ENCODE measurements at places on chromosomes 5 and 9.

DNA sequence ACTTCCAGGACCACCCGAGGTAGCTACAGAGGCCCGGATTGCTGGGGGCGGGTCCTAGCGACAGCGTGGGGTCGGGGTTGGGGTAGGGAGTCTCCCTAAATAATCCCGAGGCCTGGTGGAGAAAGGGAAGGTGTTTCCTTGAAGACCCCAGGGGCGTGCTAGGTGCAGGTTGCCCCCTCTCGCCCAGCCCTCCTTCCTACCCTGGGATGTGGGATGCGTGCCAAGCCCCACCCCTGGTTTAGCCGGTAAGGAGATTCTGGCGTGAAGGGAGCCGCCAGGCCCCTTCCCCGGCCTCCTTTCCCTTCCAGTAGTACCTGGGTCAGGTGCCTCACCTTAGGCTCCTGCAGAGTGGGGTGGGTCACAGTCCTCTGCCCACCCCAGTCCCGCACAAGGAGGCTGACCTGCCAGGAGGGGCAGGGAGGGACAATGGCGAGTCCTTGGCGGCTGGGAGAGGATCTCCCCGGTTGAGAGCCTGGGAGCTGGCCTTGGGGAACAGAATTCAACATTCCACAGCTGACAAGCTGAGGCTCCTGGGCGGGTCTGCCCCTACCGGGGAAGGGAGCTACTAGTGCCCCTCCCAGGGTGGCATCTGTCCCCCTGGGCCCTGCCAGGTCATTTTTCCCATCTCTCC lies 674 bp downstream of the TSPAN17 start:
- DNase-seq = no peak

DNA sequence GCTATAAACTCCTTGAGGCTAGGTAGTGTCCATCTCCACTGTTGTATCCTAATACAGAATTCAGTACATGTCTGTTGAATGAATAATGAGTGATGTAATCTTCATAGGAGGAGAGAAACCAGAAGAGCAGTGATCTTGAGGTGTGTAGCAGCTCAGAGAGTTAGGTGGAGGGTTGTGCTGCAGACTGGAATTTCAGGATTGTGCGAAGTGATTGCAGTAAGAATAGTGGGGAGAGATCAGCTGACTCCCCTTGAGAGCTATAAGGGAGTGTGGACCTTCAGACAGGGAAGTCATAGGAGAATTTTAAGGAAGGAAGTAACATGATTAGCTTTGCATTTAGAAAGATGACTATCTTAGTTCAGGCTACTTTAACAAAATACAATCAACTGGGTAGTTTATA lies 4.4 kb downstream of the SNX24 start:
- DNase-seq = no peak

DNA sequence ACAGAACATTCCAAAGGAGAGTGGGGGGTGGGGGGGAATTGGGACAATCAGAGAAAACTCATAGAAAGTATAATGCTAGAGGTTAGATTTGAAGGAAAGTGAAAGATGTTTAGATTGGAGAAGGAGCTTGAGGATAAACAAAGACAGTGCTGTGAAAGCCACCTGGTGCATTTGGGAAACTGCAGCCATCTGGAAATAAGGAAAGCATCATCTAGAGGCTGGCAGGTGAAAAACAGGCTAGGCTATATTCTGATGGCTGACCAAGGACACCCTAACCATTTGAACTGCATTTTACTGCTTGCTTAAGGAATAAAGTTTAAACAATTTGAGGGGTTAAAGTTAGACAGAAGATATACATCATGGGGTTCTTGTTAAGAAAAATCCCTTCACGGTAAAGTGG lies 296.4 kb downstream of the CETN3 start:
- no peak for DNase-seq

- DNase-seq = no peak
Measured at GRCh38 chr9:122191584-122191983, 31.9 kb downstream of the MORN5 start.

DNA sequence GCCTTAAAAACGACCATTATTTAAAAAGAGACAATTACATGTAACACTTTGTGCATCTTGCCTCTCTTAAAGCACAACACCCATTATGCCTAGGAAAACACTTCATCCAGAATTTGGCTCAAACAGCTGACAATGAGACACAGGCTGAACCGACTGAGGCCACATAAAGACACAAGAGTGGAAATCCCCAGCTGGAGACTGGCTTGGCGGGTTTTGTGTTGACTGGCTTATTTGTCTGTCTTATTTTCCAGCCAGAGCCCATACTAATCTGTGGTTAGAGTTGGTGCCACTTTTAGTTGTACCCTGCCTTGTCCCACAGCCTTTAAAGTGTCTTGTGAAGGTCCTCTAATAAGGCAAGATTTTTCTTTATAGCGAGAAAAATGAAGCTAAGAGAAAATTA lies 21.2 kb downstream of the TRIM14 start:
- peak; percentile 88 for DNase-seq

- DNase-seq = no peak
Measured at GRCh38 chr5:169094586-169095409, 206.1 kb downstream of the SLIT3 start.

DNA sequence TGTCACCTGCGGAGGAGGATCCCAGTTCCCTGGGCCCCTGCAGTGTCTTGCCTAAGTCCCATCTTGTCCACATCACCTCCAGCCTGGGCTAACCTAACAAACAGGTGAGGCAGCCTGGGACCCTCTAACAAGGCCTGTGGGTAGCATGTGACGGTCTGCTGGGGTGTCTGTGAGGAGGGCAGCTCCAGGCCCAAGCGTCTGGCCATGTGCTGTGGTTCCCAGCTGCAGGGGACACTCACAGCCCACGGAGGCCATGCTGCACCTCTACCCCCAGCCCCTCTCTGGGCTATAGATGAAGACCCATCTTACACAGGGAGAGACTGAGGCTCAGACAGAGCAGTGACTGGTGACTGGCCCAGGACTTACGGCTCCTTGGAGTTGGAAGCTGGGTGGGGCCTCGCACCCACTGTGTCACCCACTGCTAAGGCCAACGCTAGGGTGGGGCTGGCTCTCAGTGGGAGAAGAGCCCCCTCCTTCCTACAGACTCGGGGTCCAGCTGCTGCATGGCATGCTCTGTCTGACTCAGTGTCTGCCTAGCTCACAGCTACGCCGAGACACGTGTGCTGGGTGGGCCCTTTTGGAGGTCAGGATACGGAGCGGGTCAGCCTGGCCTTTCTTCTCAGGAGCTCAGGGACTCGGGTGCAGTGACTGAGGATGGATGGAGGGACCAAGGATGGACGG lies 40.8 kb upstream of the RNF130 start:
- no peak for DNase-seq

GRCh38 chr9:104903609-104904008 lies 24.3 kb downstream of the ABCA1 start:
- DNase-seq = no peak

GRCh38 chr5:170070556-170071412 lies 34.9 kb upstream of the FOXI1 start:
- no peak for DNase-seq

DNA sequence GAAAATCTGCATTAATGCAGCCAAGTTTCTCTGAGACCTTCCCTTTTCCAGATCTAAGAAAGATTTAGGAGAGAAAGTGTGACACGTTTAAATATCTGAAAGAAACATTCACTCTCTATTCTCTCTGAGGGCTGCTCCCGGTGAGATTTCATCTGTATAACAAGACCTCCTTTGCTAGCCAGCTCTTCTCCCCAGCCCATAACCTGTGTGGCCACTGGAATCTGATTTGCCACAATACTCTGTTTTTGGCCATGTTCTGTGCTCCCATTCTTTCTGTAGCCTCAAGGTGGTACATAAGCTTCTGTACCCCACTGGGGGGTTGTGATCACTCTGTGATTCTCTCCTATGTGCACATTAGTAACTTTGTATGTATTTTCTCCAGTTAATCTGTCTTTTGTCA lies 291.0 kb upstream of the SEMA6A start:
- DNase-seq = no peak

DNA sequence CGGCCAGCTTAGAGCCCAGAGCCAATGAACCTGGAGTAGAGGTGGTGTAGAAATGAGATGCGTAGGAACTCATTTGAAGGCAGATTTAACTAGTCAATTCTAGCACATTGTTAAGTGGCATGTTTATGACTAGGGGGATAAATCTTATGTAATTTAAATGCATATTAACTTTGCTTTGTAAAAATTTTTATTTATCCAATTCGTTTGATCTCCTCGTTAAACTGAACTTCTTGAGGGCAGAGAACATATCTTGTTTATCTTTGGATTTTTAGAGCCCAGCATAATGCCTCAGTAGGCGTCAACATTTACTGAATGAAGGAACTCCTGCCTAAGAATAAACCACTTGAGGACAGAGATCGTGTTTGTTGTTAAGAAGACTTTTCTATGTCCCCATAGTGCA lies 41.1 kb upstream of the ACOT12 start:
- no peak for DNase-seq

DNA sequence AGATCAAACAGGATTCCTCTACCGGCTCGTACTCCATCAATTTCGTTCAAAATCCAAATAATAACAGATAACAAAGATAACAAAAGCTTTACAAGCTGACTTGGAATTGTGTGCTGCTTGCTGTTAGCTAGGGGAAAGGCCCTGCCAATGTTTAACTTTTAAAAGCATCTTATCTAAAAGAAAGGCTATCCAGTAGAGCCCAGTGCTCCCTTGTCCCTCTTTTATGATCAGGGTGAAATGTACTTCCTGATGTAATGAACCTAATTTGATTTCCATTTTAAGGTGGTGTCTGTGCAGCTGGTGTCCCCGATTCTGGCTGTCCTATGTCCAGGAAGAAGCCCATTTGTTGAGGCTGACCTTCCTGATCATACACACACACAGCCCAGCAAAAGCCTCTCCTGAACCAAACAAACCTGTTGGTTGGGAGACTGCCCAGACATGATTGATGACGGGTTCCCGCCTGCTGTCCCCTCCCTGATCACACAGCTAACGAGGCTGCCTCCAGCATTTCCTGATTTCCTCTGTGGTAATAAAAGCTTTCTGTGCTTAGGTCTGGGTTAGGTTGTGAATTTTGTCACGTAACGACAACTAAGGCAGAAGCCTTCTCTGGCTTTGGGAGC lies 54.1 kb downstream of the PWWP2A start:
- no peak for DNase-seq

DNA sequence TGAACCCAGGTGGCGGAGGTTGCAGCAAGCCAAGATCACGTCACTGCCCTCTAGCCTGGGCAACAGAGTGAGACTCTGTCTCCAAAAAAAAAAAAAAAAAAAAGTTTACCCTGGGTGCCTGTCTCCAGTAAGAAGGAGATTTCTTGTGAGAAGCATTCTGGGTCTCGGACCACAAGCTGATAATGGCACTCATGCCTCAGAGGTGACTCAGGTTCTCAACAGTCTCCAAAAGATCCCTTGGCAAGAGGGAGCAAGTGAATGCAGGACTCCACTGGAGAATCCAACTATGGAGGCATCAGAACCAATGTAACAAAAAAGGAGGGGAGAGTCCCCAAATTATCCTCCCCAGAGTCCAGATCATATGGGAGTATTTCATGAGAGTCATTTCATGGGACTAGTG lies 106.0 kb upstream of the LRRTM2 start:
- DNase-seq = no peak

DNA sequence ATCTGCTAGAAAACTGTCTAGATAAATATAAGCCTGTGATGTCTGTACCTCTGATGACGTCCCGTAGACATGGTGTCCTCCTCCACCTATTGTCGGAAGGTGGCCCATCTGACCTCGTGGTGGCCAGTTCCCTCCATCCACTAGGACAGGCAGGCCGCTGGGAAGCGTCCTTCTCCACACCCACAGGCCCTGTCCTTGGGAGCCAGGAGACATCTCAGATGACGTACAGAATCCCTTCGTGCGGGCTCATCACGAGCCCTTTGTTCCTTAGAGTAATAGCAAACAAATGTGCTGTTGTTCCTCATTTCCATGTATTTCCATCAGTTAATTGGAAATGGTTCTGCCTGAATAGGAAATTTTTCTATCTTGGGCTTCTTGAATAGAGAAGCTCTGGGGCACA lies 38.3 kb upstream of the TENT4A start:
- no peak for DNase-seq

- DNase-seq = no peak
Measured at GRCh38 chr9:87894998-87895625, 12.4 kb downstream of the SPATA31E1 start.

- peak; percentile 84 for DNase-seq
Measured at GRCh38 chr9:37753489-37754190, at the start of gene TRMT10B. Gene TRMT10B, plus strand, starts transcription at chr9:37753805. Its CDS starts 8,127 bp downstream, at chr9:37761932.

GRCh38 chr9:20236676-20237075 lies 385.6 kb downstream of the MLLT3 start:
- no peak for DNase-seq

DNA sequence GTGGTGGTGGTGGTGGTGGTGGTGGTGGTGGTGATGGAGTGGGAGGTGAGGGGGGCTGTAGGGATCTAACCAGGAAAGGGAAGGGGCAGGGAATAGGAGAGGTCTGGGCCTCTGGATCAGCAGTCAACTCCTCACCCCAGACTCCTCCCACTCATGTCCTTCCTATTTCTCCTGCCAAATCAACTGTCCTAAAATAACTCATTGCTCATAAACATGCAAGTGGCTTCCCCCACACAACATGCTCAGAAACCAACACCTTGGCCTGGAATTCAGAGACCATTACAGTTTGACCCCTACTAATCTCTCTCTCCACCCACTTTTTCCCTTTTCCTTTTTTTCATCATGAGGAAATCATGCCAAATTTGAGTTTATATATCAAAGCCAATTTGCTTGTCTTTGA lies 8.4 kb upstream of the FSD1L start:
- no peak for DNase-seq

DNA sequence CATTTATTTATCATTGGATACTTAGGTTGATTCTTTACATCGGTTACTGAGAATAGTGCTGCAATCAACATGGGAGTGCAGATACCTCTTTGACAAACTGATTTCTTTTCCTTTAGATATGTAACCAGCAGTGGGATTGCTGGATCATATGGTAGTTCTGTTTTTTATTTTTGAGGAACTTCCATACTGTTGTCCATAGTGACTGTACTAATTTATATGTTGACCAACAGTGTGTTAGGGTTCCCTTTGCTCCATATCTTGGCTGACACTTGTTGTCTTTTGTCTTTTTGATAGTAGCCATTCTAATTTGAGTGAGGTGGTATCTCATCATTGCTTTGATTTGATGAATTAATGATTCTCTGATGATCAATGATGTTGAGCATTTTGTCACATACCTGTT lies 137.3 kb upstream of the PITX1 start:
- no peak for DNase-seq

- no peak for DNase-seq
Measured at GRCh38 chr5:54739371-54739770, 221.8 kb downstream of the SNX18 start.

GRCh38 chr5:132230871-132231270 lies 3.2 kb upstream of the P4HA2 start:
- no peak for DNase-seq

DNA sequence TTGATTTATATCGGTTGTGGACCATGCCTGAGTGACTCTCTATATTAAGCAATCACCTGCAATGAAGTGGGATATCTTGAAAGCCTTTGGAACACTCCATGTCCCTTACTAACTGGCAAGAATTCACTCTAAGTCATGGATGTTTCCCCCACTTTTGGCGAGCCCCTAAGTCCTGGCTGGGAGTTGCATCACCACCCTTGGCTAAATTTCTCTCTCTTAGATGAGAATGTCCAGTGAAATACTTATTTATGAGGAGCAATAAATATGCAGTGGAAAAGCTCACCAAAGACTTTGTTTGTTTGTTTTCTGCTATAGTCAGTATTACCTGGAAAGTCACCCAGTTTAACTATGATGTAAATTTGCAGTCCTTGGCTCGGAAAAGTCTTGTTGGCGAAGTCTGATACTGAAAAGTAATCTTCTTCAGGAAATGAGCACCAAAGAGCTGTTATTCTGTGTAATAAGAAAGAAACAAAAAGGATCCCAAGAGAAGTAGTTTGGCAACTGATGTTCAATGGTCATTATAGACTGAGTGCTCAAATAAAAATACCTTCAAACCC lies 333.8 kb downstream of the DMRT2 start:
- DNase-seq = no peak

All from activated CD4-positive, alpha-beta T cell treated with anti-CD3 and anti-CD28 coated beads, Interleukin-10, Interleukin-2, amounts not matched to agents 100 ng/mL and 50 ng/mL, durations not matched to agents 16 hours and 8 hours (primary cell).